Stimulated activated CD4-positive, alpha-beta T cell treated with anti-CD3 and anti-CD28 coated beads, Interleukin-2, amount 100 ng/mL, for 48 hours (primary cell): ENCODE measurements at places on chromosomes 7 and 10.

DNA sequence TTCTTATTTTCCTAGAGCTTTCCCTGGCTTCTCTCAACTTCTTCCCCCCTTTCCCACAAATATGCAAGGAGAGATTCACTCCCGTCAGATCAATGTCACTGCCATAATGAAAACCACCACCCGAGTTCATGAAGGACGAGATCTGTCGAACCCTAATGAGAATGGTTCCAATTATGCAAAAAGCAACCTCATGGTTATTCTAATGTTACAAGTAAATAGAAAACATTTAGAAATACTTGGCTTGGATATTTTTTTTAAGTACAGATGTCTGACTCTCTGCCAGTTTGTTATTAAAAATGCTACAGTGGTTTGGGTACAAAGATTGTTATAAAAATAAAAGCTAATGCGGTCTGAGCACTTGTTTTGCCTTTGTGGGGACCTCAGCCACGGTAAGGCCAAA is 25.9 kb upstream of the EMX2 start:
- DNase-seq = no peak

DNA sequence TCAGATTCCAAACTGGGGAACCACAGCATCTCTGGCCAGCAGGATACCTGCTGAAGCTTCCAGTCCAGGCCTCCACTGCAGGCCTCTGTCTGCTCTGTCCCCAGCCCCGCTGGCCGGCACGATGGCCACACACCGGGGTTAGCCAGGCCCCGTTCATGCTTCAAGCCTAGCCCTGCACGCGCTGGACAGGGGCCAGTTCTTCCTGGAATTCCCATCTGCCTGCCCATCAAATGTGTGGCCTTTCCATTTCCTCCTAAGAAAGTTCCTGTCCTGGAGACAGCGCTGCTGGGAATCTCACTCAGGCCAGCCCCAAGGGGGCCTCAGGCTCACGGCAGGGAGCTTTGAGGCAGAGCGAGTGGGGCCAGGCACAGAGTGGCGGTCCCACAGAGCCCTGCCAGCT is 18.0 kb downstream of the SH2B2 start:
- DNase-seq = no peak

DNA sequence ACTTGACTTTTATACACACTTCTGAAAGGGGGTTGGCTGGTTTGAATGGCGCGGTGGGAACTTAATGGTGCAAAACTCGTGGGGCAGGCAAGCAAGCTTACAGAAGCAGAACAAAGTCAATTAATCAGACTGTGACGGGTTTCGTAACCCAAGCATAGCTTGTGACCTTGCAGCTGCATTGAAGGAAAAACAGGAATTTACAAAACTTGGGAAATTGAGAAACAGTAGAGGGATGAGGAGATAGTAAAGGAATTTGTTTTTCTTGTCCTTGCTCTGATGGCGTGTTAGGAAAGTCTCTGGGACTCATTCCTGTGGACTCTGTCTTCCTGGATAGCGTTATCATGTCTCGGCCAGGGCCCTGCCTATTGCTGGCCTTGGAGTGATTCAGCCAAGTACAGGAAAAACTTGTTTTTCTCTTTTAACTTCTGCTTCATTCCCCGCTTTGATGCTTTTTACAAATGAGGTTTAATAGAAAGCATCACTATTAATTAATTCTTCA is 220.0 kb upstream of the KCND2 start:
- DNase-seq = no peak

DNA sequence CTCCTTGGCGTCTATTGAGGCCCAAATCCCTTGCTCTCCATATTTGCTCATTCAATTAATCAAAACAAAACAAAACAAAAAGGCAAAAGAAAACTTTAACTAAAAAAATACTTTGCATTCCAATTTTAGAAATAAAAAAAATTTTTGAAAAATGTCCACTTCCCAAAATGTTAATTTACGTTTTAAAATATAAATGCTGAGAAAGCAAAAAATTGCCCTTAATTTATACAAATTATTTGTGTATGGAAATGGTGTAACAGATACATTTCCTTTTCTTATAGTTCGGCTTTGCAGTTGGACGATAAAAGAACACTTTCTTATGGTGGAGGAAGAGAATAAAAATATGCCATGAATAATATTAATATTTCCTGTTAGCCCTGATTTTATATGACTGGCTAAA is 652.8 kb upstream of the PFKP start:
- no peak for DNase-seq

GRCh38 chr10:132219486-132219885 is 32.7 kb downstream of the DPYSL4 start:
- no peak for DNase-seq

DNA sequence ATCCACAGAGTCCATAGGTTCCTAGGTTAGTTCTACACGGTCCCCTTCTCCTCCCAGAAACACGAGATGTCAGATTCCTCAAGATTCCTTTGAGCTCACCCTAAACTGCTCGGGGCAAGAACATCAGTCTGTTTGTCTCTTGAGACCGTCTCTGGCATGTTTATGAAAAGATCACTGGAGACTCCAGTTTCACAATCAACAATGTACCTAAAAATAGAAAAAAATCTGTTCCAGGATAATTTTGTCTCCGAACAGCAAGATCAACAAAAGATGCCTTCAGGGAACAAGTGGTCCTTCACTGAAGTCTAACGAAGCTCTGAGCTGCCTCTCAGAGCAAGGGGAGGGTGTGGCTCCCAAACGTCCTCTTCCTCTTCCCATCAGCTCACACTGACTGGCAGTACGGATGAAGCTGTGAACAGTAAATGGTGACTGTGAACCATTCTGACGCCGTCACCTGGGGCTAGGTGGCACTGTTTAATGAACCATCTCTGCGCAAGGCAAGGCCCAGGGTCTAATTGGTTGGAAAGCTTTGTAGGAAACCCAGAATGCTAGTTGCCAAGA is 156.2 kb upstream of the LYZL1 start:
- DNase-seq = no peak

GRCh38 chr10:52751337-52751736 is 21.2 kb downstream of the MBL2 start:
- DNase-seq = no peak
